ENCODE measurements at places on chromosomes 5 and 9. TPM values are rescaled to one million over a fixed set of nuclear protein-coding genes. Genes with fewer than 3 reads are reported as not detected.

- H3K27me3 ChIP-seq, result no peaks in the 10 kb centered on the region
- H3K36me3 ChIP-seq, result no peaks in the 10 kb centered on the region
- no peak for DNase-seq
- peaks cover 4% of the 10 kb centered on the region for H3K4me1 ChIP-seq
- H3K4me3 ChIP-seq, result no peak overlapping the region
These were observed 109.7 kb downstream of the ZSWIM6 start for GRCh38 chr5:61441742-61442141.

DNA sequence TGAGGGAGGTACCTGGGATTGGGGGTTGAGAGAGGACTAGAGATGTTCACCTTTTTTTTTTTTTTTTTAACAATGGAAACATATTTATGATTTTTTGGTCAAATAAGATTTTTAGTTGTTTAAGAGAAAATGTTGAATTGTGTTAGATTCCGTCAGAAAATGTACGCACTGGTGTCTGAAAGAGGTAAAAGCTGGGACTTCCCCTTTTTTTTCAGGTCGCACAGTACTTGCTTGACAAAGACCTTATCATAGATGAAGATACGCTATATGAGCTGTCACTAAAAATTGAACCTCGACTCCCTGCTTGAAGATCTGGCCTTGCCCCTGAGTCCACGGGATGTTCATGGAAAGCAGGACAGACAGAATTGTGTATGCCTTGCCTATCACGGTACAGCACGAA is 7.7 kb upstream of the CKMT2 start:
- no peaks in the 10 kb centered on the region for H3K27me3 ChIP-seq
- no peak overlapping the region for H3K27ac ChIP-seq
- no peak for DNase-seq

DNA sequence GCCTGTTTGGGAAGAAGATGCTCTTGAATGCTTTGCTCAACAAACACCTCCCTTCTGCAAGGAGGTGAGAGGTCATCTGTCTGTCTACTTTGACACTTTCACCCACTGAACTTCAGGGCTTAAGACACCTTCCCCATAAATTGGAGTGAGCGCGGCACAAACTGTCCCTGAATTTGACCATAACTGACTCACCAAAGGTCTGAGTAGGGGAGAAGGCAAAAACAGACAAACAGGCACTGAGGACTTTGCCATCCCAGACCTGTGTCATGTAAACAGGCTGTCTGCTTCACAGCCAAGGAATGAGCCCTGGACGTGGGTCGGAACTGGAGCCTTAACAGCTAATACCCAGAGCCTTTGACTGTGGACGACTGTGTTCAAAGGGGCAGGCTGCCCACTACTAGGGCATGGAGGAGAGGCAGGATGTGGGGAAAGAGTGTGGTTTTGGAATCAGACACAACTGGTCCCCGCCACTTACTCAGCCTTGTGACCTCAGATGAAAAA is 320.9 kb upstream of the KLF4 start:
- H3K36me3 ChIP-seq, result no peaks in the 10 kb centered on the region
- H3K27me3 ChIP-seq, result no peaks in the 10 kb centered on the region
- DNase-seq, result no peak
- H3K4me1 ChIP-seq, result no peaks in the 10 kb centered on the region
- no peak overlapping the region for H3K4me3 ChIP-seq

- no peak overlapping the region for H3K4me3 ChIP-seq
- DNase-seq, result no peak
- H3K27me3 ChIP-seq, result no peaks in the 10 kb centered on the region
- H3K36me3 ChIP-seq, result no peaks in the 10 kb centered on the region
These were observed 147.6 kb downstream of the CDH10 start for GRCh38 chr5:24497145-24497544.

- H3K27me3 ChIP-seq, result no peaks in the 10 kb centered on the region
- H3K4me3 ChIP-seq, result no peak overlapping the region
- peaks cover 46% of the 10 kb centered on the region for H3K36me3 ChIP-seq
- H3K4me1 ChIP-seq, result peaks cover 8% of the 10 kb centered on the region
These were observed 49.5 kb downstream of the PKD2L2 start for GRCh38 chr5:137938751-137939143.

DNA sequence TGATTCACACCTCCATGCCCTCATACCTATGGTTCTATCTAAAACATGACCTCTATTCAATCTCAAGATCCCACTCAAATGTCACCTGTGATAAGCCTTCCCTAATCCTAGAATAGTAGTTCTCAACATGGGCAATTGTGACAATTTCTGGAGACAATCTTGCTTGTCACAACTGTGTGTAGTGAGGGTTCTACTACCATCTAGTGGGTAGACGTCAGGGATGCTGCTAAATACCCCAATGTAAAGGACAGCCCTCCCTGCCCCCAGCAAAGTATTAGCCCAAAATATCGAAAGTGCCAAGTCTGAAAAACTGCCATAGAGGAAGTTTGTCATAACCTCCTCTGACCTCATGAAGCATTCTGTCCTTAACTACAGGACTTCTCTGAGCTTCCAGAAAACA is 32.0 kb downstream of the TBCA start:
- peaks cover 9% of the 10 kb centered on the region for H3K36me3 ChIP-seq
- H3K27ac ChIP-seq, result no peak overlapping the region
- DNase-seq, result no peak
- H3K4me3 ChIP-seq, result no peak overlapping the region

DNA sequence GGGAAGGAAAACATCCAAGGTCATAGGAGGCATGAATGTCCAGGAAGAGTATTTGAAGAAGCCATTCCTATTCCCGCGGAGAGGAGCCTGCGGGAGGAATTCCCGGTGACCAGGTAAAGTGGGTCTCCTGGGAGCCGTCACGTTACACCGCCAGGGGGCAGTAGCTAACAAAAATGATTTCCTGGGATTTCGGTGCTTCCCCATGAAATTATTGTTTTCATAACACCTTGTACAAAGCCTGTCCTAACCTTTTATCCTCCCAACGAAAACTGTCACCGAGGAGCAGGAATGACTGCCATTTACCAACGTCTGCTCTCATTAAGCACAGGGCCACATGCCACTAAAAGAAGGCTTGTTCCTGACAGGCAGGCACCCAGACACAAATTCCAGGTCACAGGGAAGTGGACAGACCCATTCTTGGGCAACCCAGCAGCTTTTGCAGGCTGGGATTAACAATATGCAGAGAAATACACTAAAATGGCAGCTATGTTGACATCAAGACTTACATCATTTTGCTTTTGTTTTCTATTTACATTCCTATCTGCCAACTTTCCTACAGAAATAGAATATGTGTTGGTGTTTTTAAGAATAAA is 41.2 kb upstream of the CTSL start:
- no peak overlapping the region for H3K27ac ChIP-seq
- peaks cover 28% of the 10 kb centered on the region for H3K4me1 ChIP-seq
- H3K4me3 ChIP-seq, result no peak overlapping the region
- no peak for DNase-seq
- H3K27me3 ChIP-seq, result peaks cover 2% of the 10 kb centered on the region

- no peak within 1 kb of the TSS for H3K4me3 ChIP-seq
- no peak for DNase-seq
- no peaks in the 10 kb centered on the region for H3K4me1 ChIP-seq
- H3K27ac ChIP-seq, result no peak within 1 kb of the TSS
- peaks cover 5% of the 10 kb centered on the region for H3K27me3 ChIP-seq
These were observed at the start of gene SLC6A19 for GRCh38 chr5:1201327-1202025. TSS of gene SLC6A19 (plus strand) at chr5:1201595. CDS start at chr5:1201651, 56 bp downstream.

- H3K4me3 ChIP-seq, result no peak overlapping the region
- DNase-seq, result no peak
- no peaks in the 10 kb centered on the region for H3K36me3 ChIP-seq
- H3K27ac ChIP-seq, result no peak overlapping the region
These were observed 222.3 kb downstream of the DMRT2 start for GRCh38 chr9:1272488-1272887.

The COL5A1 gene
- 0.30 TPM for total RNA-seq

The RNF208 gene
- 2.7 TPM for total RNA-seq

The ISL1 gene
- not detected for total RNA-seq

The REEP2 gene
- 0.77 TPM for total RNA-seq

The PRDM9 gene
- not detected for total RNA-seq

The PTRH1 gene
- 11.0 TPM for total RNA-seq
